B cell (primary cell): ENCODE measurements at places on chromosomes 16 and 17.

DNA sequence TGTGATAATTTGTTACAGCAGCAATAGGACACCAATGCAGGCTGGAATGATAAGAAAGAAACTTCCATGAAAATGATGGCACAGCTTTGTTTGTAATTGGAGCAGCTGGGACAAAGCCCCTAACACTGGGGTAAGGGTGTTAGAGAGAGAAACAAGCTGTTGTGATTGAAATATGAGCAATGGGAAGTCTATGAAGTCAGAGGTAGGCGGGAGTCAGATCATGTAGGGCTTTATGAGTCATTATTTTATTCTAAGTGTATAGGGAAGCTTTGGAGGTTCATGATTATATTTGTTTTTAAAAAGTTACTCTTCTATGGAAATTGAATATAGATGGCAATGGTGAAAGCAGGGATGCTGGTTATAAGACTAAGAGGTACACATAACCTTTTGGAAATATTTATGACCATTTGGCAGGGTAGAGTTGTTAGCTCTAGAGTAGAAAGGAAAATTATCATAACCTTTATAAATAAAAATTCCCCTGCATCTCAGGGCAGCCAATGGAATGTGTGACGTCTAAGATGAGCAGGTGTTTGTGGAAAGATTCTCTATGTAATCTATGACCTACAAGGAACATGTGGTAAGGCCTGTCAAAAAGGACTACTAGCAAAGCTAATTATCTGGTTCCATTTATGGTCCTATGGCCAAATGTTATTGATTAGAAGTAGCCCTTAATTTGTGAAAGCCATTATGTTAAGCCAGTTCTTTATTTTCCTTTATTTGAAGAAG, 85.6 kb downstream of the KCNJ2 start:
- no peak for DNase-seq

- no peak for DNase-seq
Observed at GRCh38 chr17:59427425-59427921, 96.0 kb downstream of the YPEL2 start.

DNA sequence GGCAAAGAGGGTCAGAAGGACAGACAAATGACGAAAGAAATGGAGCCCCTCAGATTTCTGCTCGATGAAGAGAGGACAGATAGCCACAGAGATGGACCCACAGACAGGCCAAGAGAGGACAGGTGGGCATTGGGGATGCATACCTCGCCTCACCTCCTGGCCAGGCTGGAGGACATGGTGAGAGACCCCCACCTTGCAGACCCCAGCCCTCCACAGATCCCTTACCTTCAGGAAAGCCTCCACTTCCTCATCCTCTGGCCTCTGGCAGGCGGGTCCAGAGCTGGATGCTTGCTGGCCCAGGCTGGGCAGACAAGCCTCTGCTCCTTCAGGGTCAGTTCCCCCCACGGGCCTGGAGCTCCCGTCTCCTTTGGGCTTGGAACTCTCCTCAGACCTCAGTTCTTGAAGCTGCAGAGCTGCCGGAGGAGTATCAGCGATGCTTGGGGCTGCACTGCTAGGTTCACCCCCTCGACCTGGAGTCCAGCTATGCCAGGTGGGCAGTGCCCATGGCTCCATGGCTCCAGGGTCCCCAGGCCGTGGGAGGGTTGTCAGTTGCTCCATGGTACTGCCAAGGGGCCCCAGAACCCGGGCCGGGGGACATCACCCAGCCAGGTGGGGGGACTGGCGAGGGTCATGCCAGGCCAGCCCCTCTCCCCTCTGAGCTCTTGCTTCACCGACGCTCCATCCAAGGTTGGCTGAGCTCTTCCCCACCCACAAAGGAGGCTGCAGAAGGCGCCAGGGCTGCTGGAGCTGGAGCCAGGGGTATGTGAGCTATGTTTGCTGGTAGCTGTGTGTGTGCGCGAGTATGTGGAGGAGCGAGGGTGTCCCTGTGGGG, 1.0 kb downstream of the TSPOAP1 start:
- no peak for DNase-seq

DNA sequence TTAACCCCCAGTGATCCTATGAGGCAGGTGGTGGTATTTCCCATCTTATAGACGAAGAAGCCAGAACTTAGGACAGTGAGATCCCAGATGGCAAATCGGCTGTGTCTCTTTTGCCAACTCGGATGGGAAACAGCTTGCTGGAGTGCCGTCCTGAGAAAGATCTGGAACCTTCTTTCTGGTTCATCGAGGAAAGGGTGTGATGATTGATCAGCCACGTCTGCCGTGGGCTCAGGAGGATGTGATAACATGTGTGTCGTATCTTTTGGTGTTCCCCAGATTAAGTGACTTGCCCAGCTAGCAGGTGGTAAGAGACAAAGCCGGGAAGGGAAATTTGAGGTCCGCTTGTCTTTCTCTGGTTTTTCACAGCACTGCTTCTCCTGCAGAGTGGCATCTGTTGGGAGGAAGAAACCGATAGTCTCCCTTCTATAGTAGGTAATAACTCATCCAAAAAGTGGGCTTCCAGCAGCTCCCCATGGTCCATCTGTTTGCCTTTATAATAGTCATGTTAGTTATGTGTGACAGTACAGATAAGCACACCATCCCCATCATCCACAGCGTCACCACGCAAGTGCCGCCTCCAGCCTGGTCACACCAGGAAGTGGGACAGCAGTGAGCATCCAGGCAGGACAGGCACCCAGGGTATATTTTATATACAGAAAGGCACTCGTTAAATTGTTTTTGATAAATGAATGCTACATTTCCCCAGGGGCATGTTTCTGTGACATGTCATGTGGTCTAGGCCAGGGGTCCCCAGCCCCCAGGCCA, 175.5 kb downstream of the KATNIP start:
- no peak for DNase-seq

- DNase-seq = no peak
Observed at GRCh38 chr17:42562388-42563142, 617 bp downstream of the COASY start.

DNA sequence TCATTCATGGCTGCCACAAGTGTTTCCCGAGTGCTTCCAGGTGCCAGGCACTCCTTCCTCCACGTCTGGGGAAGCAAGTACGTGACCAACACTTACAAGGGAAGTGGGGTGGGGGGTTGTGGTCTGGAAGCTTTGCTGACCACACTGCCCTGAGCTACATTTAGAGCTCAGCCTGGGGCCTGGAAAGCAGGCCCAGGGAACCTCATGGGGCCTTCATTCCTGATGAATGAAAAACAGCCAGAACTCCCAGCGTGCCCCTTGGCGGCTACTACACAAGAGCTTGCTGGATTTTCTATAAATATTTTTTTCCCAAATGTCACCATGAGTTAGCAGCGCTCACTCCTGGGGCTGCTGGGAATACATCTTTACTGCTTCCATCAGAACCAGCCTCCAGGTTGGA, 73.3 kb downstream of the ABCC12 start:
- no peak for DNase-seq

DNA sequence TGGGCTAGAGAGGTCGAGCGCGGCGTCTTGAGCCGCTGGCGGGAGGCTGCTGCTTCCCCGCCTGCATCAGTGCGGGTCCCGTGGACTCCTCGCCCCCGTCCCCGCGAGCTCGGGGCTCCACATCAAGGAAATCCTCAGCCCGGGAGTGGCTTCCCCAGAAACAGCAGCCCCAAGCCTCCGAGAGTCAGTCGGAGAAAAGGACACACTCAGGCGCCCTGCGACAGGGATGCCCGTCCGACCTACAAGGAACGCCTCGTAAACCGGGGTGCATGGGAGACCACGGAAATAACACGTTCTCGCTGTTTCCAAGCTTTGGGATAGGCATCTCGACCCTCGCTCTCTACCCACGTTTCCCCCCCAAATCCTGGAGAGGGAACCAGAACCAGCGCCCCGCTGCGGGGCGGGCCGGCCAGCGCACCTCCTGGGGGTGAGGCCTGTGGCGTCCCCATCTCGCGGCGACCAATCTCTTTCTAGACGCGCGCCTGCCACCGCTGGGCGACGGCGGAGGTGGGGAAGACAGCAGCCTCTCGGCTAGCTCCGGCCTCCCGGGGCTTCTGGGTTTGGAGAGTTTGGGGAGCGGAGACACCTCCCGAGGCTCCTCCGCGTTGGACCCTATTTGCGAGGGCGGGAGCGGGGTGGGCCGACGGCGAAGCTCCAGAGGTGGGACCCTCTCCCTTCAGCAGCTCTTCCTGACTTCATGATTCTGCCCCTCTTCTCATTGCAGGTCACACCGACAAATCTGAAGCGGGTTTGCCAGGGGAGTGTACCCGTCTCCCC, 759 bp upstream of the TP53I13 start:
- DNase-seq = peak; percentile 90

DNA sequence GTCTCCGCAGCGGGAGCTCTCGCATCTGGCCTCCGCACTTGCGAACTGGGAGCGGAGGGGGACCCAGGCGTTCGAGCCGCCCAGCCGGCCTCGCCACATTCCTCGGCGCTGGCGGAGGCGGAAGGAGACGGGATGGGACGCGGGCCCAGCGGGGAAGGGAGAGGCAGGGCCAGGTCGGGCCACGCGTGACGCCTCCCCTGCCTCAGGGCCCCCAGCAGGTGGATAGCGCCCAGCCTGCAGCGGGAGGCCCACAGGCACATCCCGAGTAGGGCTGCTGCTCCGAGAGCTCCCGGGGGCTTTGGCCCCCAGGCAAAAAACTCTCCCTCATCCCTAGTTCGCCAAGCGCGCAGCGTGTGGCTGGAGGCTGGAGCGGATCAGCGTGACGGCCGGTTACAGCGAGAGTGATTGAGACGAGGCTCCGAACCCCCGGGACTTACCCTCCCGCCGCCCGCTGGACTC, 800 bp downstream of the PLEKHH3 start:
- DNase-seq = no peak

DNA sequence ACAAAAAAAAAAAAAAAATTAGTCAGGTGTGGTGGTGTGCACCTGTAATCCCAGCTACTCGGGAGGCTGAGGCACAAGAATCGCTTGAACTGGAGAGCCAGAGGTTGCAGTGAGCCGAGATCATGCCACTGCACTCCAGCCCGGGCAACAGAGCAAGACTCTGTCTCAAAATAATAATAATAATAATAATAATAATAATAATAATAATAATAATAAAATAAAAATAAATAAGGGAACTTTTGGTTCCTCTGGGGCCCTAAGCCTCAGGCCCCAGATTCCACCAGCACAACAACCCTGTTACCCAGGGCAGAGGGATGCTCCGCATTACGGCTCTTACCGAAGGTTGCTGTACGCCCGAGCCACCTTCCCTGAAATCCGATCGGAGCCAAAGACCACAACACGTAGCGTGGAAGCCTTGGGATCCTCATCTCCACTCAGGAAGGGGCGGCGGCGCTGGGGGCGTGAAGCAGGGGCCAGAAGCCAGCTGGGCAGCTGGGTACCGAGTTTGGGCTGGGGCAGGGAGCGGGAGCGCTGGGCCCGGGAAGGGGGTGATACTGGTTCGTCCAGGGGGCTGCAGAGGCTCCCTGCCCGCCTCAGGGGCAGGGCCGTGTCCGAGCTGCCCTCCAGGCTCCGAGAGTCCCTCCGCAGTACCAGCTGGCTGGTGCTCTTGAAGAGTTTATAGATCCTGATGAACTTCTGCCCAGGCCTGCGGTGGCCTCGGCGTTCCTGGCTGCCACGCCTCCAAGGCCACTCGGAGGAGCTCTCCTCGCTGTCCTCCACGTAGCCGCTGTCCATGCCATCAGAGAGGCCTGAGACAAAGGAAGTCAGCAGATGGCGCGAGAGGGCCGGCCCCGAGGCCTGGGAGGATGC, 20.6 kb upstream of the PIK3R6 start:
- DNase-seq = no peak
